T-helper 1 cell (primary cell): ENCODE measurements at places on chromosomes 7 and 10.
A peak's percentile ranks its signal among the peaks of the same experiment; 100 is the strongest.

DNA sequence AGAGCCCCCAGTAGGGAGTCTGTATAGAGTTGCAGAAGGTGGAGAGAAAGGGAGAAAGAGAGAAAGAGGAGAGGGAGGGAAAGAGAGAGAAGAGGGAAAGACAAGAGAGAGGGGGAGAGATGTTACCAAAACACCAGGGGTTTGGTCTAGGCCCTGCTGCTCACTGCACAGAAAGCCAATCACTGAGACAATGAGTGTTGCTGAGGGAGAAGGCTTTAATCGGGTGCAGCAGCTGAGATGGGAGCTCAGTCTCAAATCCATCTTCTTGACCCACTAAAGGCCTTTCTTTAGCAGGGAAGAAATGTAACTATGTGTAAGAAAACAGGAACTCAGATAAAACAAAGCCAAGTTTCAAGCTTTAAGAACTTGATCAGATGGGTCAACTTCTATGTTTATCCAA, 198.2 kb upstream of the FOXK1 start:
- no peak for DNase-seq

DNA sequence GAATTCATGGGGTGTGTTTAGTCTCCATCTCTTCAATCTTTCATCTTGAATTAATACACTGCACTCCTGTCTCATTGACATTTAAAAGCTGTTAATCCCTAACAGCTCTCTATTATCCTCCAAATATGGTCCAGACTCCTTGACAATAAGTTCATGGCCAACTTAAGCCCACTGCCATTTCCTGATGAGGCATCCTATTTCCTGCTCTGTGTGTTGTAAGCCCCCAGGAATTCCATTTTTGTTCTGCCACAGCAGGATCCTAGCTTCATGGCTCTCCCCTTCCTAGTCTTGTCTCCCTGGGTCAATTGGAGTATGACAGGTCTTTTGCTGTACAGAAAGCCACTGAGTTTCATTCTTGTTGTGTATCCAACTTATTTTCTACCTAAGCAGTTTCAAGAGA, 218.8 kb downstream of the OTUD1 start:
- no peak for DNase-seq

DNA sequence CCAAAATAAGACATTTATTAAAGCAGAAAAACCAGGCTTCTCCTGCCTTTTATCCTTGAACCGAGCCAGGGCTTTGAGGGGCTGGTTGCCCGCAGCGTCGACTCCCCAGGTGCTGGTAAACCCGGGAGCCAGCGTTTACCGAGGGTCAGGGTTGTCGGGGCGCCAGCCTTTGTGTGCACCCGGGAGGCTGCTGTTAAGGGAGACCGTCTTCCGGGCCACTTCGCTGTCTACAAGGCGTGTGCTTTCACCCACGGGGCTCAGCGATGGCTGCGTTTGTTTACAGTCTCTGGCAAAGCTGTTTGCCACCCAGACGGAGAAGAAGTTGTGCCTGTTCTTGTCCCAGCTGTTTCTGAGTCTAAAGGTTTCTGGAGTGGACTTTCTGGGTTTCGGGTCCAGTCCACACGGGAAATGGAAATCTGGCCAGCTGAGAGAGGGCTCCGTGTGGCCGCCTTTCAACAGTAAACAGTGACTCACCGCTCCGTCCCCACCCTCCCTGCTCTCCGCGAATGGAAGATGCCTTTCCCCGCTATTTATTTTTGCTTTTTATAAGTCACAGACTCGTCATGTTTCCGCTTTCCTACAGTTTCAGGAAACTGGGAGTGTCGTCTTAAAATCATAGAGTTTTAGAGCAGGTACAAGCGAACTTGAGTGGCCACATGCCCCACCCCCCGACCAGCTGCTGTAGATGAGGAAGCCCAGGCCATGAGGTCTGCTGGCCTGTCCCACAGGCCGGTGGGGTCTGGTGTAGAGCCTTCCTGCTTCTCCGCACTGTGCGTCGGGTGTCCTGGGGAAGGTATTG, 2.2 kb downstream of the MAFK start:
- DNase-seq, result peak; percentile 68

DNA sequence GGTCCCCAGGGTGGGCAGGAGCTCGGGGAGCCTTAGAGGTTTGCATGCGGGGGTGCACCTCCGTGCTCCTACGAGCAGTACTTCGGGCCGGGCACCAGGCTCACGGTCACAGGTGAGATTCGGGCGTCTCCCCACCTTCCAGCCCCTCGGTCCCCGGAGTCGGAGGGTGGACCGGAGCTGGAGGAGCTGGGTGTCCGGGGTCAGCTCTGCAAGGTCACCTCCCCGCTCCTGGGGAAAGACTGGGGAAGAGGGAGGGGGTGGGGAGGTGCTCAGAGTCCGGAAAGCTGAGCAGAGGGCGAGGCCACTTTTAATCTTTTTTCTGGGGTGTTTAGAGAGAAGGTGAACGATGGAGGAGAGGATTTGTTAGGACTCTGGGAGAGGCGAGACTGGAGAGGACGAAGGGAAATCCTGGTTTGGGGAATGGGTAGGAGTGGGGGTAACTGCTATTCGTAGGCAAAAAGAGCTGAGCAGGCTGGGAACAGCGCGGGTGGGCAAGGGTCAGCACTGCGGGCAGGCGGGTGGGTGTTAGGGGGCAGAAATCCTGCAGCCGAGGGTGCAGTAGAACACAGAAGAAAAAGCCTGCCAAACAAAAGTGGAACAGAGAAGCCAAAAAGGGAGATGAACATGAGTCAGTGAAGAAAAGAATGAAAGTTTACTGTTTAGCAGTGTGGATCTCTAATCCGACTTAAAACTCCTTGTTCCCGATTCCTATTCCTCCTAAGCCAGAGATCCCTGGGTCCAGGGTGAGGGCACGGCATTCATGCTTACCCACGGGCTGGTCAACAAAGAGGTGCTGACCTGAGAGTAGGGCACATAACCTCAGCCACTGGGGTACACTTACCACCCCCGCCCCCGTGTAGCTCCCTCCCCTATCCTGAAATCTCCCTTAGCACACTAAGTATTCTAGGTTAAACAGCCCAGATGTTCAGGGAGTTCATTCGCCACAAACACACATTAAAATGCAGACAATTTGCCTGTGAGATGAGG, 26.9 kb downstream of the PRSS2 start:
- DNase-seq, result no peak

DNA sequence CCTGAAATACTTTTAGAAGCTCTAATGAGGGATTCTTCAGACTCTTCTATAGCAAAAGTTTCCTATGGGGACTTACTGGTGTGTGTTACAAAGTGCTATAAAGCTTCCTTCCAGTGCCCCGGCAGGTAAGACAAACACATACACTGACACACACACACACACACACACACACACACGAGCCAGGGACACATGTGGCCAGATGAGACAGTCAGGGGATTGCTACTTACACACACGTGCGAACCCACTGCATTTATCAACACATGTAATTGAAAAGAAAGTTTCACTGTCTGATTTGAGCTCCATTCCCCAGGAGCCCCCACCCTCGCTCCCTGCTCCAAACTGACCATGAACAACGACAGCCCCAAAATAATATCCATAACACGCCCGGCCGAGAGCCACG, 119.8 kb downstream of the PRPF18 start:
- no peak for DNase-seq

DNA sequence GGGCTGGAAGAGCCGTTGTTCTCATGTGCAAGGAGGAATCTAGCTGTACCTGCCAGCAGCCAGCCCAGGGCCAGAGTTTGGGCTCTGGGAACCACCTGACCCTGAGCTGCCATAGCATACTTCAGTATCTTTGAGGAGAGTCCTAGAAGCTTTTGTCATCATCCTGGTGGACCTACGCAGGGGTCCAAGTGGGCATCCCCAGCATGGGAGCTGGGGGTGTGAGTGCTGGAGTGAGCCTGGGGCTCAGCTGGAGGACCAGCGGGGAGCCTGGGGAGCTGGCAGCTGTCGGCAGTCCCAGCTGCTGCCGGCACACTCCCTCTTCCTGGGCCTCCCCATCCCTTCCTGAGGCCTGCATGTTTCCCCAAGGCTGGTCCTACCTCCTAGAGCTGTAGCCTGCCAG, 32.5 kb downstream of the C10orf105 start:
- no peak for DNase-seq

DNA sequence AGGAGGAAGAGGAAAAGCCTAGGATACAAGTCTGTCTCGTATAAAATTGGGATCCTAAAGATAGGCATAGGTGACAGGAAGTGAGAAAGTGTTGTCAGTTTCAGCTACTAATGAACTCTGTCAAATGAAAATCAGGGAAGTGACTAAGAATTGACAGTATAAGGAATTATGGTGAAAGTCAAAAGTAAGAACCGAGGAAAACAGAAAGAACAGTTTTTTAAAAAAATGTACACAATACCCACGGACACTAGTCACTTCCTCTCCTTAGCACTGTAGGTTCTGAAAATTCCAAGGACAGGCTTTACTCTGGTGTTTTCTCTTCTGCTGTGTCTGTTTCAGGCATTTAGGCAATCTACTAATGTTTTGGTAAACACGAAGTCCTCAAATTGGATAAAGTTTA, 42.3 kb downstream of the ATAD1 start:
- DNase-seq, result no peak

GRCh38 chr7:80922253-80923049, 3.6 kb upstream of the SEMA3C start:
- no peak for DNase-seq

DNA sequence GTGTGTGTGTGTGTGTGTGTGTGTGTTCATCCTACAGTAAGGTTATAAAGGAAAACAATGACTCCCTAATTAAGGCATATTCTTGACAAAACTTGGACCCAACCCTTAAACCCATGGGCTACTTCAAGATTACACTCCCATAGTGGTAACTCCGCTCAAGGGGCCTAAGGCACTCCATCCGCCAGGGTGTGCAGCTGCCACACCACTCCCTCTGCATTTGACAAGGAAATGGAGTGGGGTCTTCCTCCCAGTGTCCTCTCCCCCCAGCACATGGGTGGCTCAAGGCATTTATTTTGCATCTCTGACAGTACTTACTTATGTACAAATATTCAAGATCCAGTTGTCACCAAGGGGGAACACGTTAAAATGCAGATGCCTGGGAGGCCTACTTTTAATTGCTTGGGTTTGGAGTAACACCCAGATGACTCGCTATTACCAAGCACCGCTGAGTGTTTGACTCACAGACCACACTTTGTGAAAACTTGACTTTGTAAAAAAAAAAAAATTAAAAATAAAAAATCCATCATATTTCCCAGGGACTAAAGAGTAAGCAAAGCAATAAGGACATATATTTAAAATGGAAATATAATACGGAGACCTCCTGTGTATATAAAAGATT, 53.0 kb upstream of the AGR3 start:
- no peak for DNase-seq

DNA sequence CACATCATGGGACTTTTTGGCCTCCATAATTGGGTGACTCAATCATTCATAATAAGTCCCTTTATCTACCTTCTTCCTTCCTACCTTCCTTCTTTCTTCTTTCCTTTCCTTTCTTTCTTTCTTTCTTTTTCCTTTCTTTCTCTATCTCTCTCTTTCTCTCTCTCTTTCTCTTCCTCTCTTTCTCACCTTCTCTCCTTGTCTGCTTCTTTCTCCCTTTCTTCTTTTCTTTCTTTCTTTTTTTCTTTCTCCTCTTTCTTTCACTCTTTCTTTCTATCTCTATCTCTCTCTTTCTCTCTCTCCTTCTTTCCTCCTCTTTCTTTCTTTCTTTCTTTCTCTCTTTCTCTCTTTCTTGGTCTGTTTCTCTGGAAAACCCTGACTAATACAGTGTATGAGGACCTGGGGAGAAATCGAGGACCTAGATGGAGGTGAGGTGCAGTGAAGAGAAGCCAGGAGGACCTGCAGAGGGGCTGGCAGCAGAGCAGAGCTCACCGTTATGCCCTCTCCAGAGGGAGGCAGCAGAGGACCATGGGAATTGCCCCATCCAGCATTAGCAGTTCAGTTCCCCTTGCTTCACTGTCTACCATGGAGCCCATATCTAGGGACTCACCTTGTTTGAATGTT, 52.7 kb upstream of the BTRC start:
- DNase-seq, result no peak

DNA sequence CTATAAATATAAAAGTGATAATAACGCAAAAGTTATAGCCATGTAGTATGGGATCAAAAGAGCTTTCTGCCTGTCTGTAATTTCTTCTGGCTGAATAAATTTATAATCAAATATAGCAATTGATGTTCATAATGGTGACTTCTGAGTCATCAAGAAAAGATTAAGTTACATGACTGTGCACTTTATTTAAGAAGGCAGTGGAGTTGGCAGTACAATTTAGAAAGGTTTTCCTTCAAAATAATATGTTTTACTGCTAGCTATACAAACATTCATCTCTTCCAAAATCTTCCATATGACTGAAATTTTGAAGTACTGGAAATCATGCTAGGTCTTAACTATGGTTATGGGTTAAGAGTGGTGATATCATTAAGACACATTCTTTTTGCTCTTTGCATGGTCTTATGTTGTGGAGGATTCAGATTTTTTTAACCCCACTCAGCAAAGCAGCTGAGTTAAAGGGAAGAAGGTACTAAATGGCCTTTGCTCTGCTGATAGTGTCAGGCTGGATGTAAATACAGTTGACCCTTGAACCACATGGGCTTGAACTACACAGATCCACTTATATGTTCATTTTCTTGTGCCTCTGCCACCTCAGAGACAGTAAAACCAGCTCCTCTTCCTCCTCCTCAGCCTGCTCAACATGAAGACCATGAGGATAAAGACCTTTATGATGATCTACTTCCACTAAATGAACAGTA, 323.6 kb downstream of the BBS9 start:
- DNase-seq, result no peak

DNA sequence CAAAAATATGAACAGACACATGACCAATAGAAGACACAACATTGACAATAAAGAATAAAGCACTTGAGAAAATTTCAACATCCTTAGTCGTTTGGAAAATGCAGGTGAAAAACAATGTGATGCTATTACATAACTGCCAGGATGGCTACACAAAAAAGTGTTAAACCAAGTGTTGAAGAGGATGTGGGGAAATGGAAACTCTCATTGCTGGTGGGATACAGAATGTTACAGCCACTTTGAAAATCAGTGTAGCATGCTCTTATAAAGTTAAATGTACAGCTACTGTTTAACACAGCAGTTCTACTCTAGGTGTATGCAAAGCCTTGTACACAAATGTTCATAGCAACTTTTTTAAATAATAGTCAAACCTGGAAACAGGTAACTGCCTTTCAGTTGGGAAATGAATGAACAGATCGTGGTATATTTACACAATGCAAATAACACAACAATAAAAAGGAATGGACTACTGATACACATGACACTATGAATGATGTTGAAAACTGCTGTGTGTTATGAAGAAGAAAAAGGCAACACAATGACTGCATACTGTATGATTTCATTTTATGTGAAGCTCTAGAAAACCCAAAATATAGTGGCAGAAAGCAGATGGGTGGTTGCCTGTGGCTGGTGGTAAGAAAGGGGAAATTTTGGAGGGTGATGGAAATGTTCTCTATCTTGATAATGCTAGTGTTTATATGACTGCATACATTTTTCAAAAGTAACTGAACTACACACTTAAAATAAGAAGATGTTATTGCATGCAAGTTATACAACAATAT, 102.2 kb upstream of the VIPR2 start:
- DNase-seq, result no peak

- no peak for DNase-seq
Observed at GRCh38 chr7:67593794-67594193, 597.2 kb downstream of the TYW1 start.

DNA sequence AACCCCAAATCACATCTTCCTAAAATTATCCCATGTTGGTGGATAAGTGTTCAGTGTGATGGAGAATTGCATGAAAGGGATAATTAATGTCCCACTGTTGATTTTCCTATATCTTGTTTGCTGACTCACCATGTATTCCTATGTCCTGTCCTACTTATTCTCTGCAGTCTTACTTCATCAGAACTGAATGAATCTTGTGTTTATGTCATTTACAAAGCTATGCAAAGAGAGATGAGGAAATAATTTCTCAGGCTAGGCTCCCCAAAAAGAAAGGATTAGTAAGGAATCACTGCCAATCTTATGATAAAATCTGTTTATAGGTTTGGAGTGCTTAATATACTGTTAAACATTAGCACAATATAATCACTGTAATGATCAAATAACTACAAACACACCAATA, 360.8 kb downstream of the CRPPA start:
- DNase-seq, result no peak
